ENCODE measurements at places on chromosomes 2 and 18.

DNA sequence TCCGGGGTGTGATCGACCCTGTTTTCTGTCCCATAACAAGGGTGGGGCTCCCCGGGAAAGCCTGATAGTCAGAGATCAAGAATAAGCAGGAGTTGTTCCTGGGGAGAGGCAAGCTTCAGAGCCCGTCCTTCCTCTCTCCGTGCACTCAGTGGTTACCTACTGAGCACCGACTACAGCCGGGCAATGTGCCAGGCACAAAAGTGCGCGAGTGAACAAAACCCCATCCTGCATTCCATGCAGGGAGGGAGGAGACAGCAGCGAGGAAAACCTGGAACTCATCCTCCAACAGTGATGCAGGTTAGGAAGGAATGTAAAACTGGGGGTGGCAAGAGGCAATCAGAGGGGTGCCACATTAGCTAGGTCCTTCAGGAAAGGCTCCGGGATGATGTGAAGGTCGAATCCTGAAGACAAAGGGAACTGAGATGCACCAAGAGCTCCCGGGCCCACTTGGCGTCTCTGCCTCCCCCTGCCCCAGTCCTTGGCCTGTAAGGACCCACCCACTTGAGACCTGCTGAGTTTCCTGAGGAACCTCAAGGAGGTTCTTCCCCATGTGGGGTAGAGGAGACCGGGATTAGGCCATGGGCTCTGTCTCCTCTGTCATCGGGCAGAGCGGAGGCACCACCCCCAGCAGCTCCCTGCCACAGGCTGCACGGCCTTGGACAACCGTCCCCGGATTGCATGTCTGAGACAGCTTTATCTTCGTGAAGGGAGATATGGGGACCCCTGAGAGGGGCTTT lies 198.2 kb downstream of the NDUFA10 start:
- no peak for DNase-seq

- DNase-seq: no peak
Measured at GRCh38 chr2:60335533-60336237, 217.8 kb downstream of the BCL11A start.

DNA sequence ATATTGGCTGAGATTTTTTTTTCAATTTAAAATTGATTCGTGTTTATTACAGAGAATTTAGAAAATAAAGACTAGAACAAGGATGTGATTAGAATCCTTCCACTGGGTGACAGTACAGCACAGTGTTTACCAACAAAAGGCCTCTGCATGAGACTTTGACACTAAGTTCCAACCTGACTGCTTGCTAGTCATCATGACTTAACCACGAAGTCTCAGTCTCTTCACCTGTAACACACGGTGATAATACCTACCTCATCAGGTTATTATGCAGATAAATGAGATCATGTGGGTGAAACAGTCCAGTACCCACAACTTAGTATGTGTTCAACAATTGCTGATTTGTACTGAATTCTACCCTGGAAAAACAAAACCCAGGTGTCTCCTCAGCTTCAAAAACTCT lies 151.2 kb downstream of the STK39 start:
- no peak for DNase-seq

- DNase-seq: no peak
Measured at GRCh38 chr2:100886085-100886484, 66.1 kb downstream of the NPAS2 start.

DNA sequence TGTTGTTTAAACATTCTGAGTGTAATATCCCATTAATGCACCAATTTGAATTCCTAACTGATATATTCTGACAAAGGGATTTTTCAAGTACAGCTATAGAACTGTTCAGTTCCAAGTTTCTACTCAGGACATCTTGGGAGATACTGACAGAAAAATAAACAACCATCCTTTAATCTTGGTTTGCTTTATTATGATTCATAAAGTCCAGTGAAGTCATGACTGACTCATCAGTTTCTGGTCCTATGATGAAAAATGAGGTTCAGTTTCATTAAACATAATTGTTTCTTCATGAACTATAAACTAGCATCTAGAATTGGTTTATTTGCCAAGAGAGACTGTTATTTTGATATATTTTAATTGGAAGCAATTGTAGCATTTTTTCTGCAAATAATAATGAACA lies 896.2 kb downstream of the CCDC85A start:
- no peak for DNase-seq

- DNase-seq: no peak
Measured at GRCh38 chr2:178865999-178866398, 58.8 kb upstream of the TTN start.

DNA sequence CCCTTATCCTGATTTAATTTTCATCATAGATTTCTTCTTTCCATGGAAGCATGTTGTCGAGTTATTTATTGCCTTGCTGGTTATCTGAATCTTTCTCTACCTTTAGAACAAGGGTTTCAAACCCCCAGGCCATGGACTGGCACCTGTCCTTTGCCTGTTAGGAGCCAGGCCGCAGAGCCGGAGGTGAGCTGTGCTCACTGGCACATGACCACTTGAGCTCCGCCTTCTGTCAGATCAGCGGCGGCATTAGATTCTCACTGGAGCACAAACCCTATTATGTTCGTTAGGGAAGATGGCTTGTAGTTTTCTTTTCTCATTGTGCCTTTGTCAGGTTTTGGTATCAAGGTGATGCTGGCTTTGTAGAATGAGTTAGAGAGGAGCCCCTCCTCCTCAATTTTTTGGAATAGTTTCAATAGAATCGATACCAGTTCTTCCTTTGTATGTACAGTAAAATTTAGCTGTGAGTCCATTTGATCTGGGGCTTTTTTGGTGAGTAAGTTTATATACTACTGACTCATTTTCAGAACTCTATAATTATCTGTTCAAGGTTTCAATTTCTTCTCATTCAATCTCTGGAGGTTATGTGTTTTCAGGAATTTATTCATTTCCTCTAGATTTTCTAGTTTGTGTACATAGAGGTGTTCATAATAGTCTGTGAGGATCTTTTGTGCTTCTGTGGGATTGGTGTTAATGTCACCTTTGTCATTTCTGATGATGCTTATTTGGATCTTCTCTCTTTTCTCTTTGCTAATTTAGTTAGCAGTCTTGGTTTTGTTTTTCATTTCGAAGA lies 668.0 kb upstream of the FAM98A start:
- no peak for DNase-seq

Measured in activated T-helper 1 cell treated with anti-CD3 and anti-CD28 coated beads, Interleukin-2, amount 50 U/mL, for 16 hours (primary cell).